ENCODE measurements at places on chromosomes 4 and X.
A peak's percentile ranks its signal among the peaks of the same experiment; 100 is the strongest.

DNA sequence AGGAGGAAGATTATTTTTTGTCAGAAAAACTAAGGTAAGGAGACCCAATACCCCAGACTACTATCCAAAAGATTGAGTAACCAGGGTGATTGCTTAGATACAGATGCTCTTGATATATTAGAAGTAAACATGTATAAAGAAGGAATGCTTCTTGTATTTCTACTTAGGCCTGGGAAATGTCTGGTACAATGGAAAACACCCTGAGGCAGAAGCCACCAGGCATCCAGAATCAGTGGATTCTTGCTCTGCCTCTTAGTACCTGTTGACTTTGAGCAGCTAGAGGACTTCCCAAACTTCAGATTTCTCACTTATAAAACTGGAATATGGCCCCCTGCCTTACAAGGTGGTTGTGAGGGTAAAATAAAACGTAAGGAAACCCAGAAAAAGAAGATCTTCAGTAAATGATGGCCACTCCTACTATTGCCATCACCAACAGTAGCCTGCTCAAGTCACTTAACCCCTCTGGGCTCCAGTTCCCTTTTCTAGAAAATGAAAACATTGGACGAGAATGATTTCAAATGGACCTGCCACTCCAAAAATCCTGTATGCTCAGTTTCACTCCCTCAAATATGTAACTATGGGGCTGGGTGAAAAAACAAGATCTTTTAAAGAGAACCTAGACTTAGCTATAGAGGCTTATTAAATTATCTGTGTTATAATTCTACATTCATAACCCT is 56.6 kb downstream of the AMELX start:
- no peak overlapping the region for H3K27ac ChIP-seq
- H3K27me3 ChIP-seq: no peaks in the 10 kb centered on the region

- no peaks in the 10 kb centered on the region for H3K27me3 ChIP-seq
- H3K4me1 ChIP-seq: peaks cover 81% of the 10 kb centered on the region
- peak overlapping the region; percentile 84 for H3K27ac ChIP-seq
- peak overlapping the region; percentile 65 for H3K4me3 ChIP-seq
- no peak for DNase-seq
Observed at GRCh38 chr4:38673130-38673978, 9.4 kb downstream of the KLF3 start.

GRCh38 chrX:143634663-143635455 is 1.0 kb downstream of the SLITRK4 start:
- no peak overlapping the region for H3K27ac ChIP-seq
- no peak for DNase-seq
- peak overlapping the region; percentile 45 for H3K4me3 ChIP-seq
- peaks cover 33% of the 10 kb centered on the region for H3K27me3 ChIP-seq
- H3K4me1 ChIP-seq: peaks cover 5% of the 10 kb centered on the region

DNA sequence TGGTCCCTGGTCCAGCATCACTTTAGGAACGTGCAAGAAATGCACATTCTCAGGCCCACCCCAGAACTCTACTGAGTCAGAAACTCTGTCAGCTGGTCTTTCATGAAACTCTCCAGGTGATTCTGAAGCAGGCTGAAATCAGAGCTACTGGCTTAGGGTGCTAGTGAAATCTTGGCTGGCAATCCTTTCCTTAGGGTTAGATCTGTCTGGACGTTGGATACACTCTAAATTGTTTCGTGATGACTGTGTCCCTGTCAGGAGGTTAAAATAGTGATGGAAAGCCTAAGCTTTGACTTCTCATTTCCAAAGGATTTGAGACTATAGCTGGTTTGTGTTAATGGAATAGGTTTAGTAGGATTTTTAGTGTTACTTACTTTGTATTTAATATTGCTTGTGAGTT is 99.1 kb downstream of the ARHGAP10 start:
- DNase-seq: no peak
- no peaks in the 10 kb centered on the region for H3K4me1 ChIP-seq
- H3K27ac ChIP-seq: no peak overlapping the region
- H3K4me3 ChIP-seq: no peak overlapping the region
- no peaks in the 10 kb centered on the region for H3K27me3 ChIP-seq

GRCh38 chrX:124325732-124326131 is 6.7 kb upstream of the TEX13D start:
- H3K27me3 ChIP-seq: no peaks in the 10 kb centered on the region
- no peaks in the 10 kb centered on the region for H3K36me3 ChIP-seq
- no peak overlapping the region for H3K27ac ChIP-seq

DNA sequence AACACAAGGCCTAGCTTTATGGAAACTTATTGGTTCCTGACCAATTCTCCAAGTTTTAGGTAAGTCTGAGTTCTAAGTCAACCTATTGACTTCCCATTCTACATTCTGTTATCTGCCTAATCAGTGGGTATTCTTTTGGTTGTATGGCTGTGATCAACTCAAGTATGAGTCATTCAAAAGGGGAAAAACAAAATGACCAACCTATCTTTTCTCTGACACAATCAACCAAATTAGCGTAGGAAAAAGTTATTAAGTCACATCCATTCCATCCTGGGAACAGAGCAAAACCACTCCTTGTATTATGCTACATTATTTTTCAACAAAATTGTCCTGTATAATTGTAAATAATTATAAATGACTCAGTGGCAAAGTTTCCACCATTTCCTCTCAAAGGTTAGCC is 136.2 kb downstream of the SHROOM4 start:
- H3K36me3 ChIP-seq: no peaks in the 10 kb centered on the region
- no peak overlapping the region for H3K4me3 ChIP-seq
- no peak overlapping the region for H3K27ac ChIP-seq
- H3K27me3 ChIP-seq: peaks cover 18% of the 10 kb centered on the region

DNA sequence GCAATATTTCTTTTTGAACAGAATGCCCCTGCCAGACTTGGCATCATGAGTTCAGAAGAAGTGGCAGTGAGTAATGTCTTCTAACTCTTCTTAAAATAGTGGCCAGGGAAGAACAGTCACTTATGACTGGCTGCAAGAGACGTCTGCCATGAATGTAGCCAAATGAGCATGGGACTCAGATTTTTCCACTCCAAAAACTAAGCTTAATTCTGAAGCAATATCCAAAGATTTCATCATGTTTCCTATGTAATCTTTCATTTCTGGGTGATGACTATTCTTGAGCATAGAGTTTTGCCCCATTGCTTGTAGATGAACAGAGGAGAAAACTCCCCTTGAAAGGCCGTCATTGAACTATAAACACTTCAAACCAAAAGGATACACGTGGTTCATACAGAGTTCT is 11.8 kb downstream of the AMBN start:
- no peaks in the 10 kb centered on the region for H3K27me3 ChIP-seq
- no peak overlapping the region for H3K27ac ChIP-seq
- no peaks in the 10 kb centered on the region for H3K36me3 ChIP-seq
- no peak for DNase-seq
- H3K4me1 ChIP-seq: peaks cover 2% of the 10 kb centered on the region

DNA sequence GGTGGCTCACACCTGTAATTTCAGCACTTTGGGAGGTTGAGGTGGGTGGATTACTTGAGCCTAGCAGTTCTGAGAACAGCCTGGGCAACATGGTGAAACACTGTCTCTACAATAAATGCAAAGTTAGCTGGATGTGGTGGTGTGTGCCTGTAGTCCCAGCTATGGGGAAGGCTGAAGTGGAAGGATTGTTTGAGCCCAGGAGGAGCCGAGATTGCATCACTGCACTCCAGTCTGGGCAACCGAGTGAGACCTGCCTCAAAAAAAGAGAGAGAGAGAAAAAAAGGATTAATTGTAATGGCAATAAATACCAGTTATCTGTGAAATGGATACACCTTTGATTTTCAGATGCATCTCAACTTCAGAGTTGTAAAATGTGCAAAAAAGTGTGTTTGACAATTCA is 58.8 kb downstream of the SPRY1 start:
- no peaks in the 10 kb centered on the region for H3K36me3 ChIP-seq

GRCh38 chr4:138256608-138257007 is 14.5 kb upstream of the SLC7A11 start:
- H3K27me3 ChIP-seq: no peaks in the 10 kb centered on the region
- DNase-seq: no peak
- H3K27ac ChIP-seq: no peak overlapping the region
- no peaks in the 10 kb centered on the region for H3K36me3 ChIP-seq
- peaks cover 4% of the 10 kb centered on the region for H3K4me1 ChIP-seq

DNA sequence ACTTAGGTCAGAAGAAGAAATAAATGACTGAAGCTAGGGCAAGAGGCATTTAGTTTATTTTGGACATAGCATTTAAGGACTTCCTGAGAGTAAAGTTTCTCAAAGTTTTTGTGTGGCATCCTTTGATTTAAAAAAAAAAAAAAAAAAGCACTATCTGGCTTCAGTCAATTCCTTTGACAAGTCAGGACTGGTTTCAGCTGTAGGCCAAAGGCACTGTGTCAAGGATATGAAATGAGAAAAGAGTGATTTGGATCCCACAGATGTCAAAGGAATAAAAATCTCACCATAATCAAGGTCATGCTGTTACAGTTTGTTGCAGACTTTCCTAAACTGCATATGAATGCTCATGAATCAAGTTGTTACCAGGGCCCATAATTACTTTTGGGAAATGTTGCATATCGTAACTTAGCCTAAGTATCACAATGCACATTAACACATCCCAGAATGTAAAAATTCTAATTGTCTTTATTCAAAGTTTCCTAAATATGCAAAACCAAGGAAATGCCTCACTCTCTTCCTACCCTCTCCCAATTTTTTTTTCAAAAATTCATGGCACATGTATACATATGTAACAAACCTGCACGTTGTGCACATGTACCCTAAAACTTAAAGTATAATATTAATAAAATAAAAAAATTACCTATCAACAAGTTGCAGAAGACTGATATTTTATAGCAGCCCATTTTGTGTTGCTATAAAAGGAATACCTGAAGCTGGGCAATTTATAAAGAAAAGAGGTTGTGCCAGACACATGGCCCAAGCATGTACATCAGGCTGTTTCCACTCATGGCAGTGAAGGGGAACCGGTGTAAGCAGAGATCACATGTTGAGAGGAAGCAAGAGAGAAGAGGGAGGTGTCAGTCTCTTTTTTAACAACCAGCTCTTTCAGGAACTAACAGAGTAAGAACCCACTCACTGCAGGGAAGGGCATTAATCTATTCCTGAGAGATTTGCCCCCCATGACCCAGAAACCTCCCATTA is 33.7 kb upstream of the ADAMTS3 start:
- no peaks in the 10 kb centered on the region for H3K36me3 ChIP-seq
- no peaks in the 10 kb centered on the region for H3K4me1 ChIP-seq
- no peak overlapping the region for H3K27ac ChIP-seq
- H3K4me3 ChIP-seq: no peak overlapping the region
- H3K27me3 ChIP-seq: no peaks in the 10 kb centered on the region
- no peak for DNase-seq

Measured in naive B cell (primary cell).